NCI-H2029 treated with DMSO at 0.1 percent for 48 hours (cell line): ENCODE measurements at places on chromosomes 4 and X.

DNA sequence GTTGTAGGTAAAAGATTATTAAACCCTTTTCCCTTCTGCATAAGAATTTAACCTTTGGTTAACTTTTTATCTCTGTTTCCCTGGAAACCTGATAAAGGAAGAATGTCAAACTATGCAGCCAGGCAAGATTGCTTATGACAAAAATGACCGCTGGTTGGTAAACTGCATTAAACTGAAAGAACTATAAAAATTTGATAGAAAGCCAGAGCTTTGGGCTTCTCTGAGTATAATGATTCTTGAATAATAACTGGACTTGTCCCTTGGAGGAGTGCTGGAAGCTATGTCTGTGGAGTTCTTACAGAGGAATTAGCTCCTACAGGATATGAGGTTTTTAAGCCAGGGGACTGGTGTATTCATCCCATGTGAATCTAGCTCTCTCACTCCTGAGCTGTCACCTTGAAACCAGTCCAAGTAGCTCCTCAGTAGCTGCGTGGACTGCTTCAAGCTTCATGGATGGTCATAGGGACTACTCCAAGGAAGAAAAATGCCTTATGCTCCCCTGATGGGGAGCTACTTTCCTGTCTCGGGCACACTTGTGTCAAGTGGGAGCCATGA lies 52.0 kb downstream of the RASL11B start:
- DNase-seq, result no peak

GRCh38 chr4:157701695-157701994 lies 471.2 kb downstream of the GASK1B start:
- DNase-seq, result no peak

DNA sequence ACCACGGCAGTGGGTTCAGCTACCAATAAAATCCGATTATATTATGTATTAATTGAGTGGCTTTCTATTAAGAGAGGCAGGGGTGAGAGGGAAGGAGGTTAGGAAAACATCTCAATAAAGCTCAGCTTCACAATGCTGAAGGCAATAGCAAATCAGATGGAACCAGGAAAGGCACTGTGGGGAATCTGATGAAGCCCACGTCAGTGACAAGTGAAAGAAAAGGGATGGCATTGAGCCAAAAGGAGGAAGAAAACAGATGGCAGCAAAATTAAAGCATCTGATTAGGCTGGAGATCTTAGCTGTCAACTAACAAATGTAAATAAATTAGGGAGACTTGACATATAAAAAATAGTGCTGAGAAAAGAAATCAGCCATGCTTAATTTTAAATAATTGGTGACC lies 180.9 kb downstream of the RASL11B start:
- DNase-seq, result no peak

DNA sequence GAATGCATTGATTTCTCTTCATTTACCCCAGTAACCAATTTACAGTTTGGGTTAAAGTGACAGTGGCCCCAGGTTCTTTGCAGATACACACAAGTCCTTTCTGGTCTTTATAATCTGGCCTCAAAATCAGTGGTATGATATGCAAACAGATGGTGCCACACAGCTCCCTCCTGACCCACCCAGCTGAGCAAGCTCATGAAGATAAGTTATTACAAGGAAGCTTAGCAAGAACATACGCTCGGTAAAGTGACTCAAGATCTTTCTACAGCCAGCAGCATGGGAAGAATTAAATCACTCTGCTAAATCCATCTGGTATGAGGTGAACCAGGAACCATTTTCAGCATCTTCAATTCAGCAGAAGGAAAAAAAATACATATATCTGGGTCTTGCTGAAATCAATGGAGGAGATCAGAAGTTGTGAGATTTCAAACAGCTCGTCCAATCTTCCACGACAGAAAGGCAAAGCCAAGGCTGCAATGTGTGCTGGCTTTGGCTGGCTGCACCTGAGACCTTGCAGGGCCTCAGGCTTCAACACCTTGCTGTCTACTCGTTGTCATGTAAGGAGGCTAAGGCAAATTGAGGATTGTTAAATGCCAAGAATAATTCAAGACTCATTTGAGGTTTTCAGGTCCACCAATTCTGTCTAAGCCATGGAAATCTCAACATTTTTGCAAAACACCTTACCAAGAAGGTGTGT lies 28.2 kb downstream of the SEL1L3 start:
- DNase-seq, result no peak

DNA sequence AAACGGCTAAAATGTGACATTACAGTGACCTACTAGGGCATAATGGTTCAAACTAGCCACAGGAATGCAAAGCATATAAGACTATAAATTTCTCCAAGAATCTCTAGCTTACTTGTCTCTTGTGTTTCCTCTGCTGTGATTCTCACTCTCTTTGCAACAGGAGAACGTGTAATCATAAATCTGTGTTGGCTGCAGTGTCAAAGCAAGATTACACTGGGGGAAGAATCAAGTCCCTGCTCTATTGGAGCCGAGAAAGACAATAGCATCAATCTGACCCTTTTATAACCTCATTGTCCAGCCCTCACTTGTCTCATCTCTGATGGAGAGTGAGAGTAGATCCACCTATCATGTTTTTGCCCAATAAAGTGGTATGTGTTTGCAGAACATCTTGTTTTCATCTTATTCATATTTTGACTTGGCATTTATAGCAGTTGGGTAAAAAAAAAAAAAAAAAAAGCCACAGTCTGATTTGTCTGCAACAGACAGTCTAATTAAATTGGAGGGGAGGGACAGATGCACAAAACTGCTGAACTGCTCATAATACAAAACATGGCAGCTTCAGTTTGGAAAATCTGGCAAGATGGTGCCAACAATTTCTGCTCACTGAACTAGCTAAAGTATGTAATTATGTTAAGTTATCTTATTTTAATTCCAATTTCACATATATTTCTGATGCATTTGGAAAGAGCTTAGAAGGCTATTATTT lies 165.0 kb upstream of the GABRA2 start:
- DNase-seq, result no peak
